ENCODE measurements at places on chromosomes 2 and 18.

DNA sequence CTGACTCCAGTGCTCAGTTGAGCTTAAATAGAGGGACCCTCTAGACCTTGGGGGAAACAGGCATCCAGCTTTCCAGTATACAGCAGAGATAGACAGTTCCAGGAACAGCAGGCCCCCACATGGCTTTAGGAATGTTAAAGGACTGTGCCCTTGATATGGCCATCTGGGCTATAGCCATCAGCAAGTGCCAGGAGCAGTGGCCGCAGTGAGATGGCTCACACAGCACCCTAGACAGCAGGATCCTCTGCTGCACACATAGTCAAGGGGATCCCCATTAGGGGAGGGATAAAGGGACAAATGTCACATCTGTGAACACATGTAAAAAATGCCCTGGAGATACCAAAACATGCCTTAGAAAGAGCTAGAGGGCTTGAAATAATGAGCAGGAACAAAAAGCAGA, 213.4 kb downstream of the PTH2R start:
- no peak for DNase-seq

- no peak for DNase-seq
Measured at GRCh38 chr2:234635284-234635683, 138.4 kb upstream of the ARL4C start.

DNA sequence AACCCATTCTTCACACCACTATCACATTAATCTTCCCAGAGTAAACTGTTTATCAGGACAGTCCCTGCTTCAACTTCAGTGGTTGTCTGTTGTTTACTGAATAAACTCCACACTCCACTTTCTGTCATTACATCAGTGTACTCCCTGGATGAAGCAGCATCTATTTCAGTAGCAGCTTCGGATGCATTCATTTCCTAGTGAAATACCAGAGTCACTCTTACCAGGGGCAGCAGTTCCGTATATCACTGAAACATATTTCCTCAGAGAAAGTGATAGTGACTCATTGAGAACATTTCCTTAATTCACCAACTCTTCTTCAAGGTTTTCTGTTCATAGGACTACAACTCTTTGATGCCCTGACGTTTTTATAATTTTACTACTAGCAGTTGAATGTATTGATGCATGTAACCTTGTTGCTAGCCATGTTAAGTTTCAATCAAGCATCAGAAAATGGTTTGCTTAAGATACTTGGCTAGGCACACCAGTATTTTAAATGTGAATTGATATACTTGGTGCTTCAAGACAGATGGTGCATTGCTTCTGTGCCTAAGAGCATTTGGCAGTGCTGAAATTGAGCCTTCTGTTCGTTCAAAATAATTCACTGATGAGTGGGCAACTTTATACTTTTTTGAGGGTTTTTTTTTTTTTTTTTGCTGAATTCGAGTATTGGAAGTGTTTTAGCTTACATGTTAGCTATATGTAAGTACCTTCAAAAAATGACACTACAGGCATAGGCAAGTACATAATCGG, 92.3 kb downstream of the UBE2E3 start:
- no peak for DNase-seq

- DNase-seq: no peak
Measured at GRCh38 chr18:9786631-9787030, 78.5 kb downstream of the RAB31 start.

DNA sequence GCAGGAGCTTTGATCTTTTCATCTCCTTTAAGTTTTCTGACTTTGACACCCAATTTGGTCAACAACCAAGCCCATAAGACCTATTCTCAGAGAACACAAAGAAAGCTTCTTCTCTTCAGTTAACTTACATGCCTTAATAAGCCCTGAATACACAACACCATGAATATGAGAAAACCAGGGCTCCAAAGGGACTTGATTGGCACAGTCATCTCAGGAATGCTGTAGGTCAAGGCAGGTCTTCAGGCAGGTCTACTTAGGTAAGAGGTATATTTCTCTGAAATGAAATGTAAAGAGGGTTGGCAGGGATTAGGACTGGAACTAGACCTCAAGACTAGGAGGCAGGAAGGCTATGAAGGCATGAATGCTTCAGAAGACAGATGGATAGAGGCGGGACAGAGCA, 24.4 kb upstream of the EIF2AK3 start:
- DNase-seq: no peak

GRCh38 chr2:14712111-14712510, 79.6 kb downstream of the LRATD1 start:
- no peak for DNase-seq

Measured in stimulated activated CD8-positive, alpha-beta memory T cell treated with anti-CD3 and anti-CD28 coated beads, Interleukin-15, amount 100 ng/mL, for 24 hours (primary cell).